A549 treated with dexamethasone at 1 μM for 4 hours (cell line): ENCODE measurements at places on chromosomes 11 and 22. TPM values are rescaled to one million over a fixed set of nuclear protein-coding genes. Genes with fewer than 3 reads are reported as not detected.

ARHGAP42 gene
- 4.2 to 6.8 TPM (median 4.8 TPM) in 5 replicates for total RNA-seq

IFITM10 gene
- 1.1 to 2.7 TPM (median 1.3 TPM) in 5 replicates for total RNA-seq

PDE3B gene
- total RNA-seq = 1.5 to 2.2 TPM (median 2.2 TPM) in 5 replicates

FBLN1 gene
- total RNA-seq = 37.5 to 56.5 TPM (median 51.5 TPM) in 5 replicates

NEU3 gene
- total RNA-seq = 3.2 to 5.0 TPM (median 3.9 TPM) in 5 replicates

OR4S2 gene
- total RNA-seq = not detected in 5 replicates

FIBIN gene
- not detected in 5 replicates for total RNA-seq

GAB4 gene
- total RNA-seq = not detected in 5 replicates
